NCI-H1105 treated with DMSO at 0.1 percent for 48 hours (cell line): ENCODE measurements at places on chromosomes 5 and 9.
A peak's percentile ranks its signal among the peaks of the same experiment; 100 is the strongest.

DNA sequence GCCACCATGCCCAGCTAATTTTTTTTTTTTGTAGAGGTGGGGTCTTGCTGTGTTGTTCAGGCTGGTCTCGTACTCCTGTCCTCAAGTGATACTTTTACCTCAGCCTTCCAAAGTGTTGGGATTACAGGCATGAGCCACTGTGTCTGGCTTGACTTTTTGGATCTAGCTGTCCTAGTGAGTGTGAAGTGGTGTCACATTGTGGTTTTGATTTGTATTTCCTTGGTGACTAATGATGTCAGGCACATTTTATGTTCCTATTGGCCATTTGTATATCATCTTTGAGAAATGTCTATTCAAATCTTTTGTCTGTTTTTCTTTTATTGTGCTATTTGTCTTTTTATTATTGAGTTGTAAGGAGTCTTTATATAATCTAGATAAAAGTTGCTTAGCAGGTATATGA lies 53.5 kb upstream of the MCCC2 start:
- DNase-seq: no peak

DNA sequence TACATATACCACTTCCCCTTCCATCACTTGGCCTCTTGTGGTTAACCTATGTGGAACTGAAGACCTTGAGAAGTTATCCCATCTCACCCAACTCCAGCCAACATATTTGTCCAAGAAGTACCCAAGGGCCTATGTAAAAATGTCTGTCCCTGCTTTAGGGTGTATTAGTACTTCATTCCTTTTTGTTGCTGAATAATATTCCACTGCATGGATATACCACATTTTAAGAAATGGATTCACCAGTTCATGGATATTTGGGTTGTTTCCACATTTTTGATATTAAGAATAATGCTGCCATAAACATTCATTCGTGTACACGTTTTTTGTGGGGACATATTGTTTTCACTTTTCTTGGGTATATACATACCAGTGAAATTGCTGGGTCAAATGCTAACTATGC lies 28.6 kb downstream of the IDNK start:
- DNase-seq: no peak

DNA sequence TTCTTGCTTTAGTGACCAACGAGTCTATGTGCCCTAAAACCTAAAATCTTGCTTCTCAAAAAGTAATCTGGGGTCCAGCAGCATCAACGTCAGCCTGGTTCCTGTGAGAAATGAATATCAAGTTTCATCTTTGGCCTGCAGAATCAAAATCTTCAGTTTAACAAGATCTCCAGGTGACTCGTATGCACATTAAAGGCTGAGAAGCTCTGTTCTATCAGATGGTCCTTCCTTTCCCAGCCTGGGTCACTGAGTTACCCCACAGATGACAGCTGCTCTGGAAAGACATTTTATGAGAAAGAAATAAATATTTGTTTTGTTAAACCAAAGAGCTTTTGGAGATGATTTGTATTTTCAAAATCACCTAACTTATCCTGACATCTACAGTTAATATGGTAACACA lies 75.8 kb downstream of the ADAMTSL1 start:
- no peak for DNase-seq

DNA sequence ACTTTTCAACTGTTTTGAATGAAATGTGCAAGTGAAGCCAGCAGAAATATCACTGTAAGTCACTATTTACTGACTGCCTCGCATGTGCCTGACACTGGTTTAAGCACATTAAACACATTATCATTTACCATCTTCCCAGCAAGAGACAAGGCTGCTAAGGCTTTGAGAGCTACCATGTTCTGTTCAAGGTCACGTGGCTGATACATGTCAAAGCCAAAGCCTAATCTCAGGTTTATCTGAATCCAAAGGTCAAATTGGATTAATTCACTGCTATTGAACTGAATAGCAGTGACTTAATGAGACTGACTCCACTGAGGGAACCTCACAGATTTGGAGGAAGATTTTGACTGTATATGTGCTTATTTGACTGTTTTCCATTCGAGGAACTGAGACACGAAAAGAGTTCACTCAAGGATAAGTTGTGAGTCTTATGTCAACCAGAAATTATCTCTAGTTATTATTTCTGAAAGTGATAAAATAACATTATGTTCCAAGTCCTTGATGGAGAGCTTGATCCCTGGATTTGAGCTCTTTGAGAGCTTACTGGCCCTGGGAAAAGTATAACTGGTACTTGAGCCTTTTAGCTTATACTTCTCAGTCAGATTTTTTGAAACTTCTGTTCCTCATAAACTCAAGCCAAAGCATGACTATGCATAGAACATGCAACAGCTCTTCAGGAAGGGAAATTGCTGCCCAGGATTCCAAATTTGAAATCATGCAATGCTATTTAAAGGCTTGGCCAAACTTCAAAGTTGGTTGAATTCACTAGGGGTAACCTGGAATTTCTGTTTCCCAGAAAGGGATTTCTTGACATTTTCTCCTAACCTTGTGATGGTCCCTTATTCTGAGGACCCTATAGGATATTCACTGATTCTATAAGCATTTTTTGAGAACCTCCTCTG lies 23.4 kb upstream of the ARHGAP26 start:
- no peak for DNase-seq

GRCh38 chr9:79287708-79288290 lies 284.0 kb upstream of the TLE4 start:
- no peak for DNase-seq

DNA sequence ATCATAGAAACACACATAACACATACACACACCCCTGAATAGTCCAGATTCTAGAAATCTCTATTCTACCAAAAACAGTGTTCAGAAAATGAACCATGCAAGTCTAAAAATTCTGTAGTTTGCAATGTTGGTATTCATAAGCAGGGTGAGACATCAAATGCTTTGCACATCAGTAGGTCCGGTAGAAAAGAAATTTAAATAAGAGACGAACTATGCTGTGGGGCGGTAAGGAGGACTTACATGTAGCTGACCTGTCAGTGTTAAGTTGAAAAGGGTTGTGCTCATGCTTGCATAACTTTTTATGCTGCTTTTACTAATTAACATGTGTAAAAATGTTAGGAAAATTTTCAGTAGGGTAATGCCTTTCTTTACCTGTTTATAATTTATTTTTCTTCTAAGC lies 409.1 kb downstream of the KIAA0825 start:
- no peak for DNase-seq

DNA sequence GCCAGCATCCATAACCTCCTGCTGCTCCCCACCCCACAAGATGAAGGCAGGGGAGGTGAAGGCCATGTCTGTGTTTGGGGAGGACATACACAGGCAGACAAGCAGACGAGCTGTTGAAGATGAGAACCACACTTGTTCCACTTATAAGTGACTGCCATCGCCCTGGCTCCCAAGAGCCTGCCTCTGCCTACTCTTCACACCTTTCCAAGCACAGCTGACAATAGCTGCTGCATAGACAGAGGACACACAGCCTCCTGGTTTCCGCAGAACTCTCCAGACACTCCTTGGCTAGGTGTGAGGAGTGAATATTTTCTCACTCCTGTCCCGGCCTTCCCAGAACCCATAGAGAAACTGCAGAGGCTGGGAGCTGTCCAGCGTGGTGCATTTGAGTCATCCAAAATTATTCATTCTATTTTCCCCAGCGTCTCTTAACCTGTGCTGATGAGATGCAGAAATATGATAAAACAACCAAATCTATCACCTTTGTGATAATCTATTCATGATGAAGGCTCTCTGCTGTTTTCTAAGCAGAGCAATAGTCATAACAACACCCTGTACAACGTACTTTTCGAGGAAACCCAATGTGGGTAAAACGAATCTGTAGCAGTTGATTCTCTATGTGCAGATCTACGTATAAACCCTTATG lies 24.7 kb downstream of the KLF9 start:
- no peak for DNase-seq

DNA sequence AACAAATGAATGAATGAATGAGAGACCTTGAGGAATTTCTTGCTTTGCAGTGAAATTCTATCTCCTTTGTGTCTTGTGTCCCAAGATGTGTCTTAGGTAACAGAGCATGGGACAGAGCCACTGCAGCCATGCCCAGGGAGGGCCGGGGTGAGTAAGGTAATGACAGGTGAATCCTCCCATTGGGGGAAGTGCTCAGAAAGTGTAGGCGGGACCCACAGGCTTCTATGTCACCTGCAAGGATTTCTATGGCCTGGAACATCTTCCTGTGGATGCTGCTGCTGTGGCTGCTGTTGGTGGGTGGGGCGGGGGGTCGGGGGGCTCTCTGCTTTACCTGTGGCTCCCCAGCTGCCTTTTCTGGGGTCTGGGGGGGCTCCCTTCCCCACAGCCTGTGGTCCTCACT lies 133.6 kb upstream of the IER5L start:
- no peak for DNase-seq

- DNase-seq: no peak
Observed at GRCh38 chr9:35716230-35716629, 15.8 kb downstream of the TLN1 start.

- no peak for DNase-seq
Observed at GRCh38 chr9:95381221-95381620, 63.7 kb upstream of the FANCC start.

DNA sequence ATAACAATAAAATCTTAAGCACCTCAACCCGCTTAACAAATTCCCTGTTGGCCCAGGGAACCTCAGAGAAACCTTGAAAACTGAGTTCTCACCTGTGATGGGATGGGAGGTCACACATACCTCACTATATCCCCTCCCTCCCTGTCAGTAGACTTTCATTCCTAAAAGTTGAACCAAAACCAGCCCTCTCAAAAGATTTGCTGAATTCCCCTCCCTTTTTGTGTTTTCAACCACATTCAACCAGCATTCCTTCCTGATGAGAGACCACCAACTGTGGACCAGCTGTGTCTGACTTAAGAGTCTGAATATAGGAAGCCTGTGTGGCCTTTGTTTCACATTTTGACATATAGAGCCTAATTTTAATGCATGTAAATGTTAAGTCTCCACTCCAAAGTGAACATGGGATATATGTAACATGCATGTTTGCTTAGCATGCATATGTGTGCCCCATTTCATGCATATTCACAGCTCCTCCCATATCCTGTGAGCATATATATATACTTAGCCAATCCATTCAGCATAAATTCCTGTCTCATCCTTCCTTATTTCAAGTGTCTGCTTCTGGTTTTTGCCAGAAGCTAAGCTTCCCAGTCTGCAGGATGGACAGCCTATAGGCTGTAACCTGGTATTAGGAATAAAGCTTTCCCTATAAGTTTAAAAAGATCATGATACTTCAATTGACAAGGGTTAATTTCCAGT lies 604.6 kb downstream of the PTPRD start:
- DNase-seq: no peak

- DNase-seq: no peak
Observed at GRCh38 chr5:73312146-73312871, 136.3 kb downstream of the FOXD1 start.

- no peak for DNase-seq
Observed at GRCh38 chr9:16688814-16689213, 181.7 kb downstream of the BNC2 start.

DNA sequence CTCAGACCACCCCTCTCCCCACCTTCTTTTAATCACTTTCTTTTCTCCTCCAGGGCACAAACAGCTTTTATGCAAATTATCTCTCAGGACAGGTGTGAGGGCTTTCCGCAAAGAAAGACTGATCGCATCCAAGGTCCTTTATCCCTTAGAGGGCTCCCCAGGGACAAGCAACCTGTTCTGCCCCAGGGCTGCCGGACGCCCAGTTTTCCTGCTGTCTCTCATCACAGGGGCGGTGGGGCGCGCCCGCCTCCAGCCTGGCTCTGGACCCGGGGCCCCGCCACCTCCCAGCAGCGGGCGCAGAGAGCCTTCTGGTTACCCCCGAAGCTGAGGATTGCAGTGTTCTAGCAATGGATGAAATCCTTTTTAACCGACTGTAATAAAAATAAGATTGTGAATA lies 266.1 kb downstream of the CWC27 start:
- peak; percentile 3 for DNase-seq

- DNase-seq: no peak
Observed at GRCh38 chr9:110240198-110240597, 16.1 kb downstream of the TXN start.

DNA sequence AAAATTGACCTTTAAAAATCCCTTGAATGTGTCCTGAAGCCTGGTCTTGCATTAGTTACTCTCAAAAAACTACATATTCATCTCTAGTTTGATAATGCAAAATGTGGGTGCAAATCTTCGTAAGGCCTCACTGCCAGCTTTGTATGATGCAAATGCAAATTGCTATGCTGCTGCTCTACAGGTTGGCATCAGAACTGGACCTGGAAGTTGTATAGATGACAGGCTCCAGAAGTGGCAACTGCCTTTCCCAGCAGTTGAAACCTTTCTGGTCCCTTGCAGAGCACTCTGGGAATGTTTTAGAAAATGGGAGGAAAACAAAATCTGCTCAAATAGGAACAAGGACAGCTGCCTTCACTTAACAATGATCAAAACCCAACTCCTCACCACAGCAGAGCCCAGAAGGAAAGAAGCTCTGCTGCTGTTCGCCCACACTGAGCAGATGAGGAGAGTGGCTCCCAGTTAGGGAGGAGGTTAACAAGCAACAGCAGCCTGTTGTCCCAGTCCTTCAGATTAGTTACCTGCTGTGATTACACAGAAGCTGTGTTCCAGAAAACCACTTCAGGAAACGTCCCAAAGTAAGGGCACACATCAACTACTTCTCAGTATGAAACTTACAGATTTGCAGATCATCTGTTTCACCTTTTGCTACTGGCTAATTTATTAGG lies 93.5 kb downstream of the PLPP1 start:
- DNase-seq: no peak

- DNase-seq: no peak
Observed at GRCh38 chr5:185095-186070, 5.9 kb upstream of the LRRC14B start.

DNA sequence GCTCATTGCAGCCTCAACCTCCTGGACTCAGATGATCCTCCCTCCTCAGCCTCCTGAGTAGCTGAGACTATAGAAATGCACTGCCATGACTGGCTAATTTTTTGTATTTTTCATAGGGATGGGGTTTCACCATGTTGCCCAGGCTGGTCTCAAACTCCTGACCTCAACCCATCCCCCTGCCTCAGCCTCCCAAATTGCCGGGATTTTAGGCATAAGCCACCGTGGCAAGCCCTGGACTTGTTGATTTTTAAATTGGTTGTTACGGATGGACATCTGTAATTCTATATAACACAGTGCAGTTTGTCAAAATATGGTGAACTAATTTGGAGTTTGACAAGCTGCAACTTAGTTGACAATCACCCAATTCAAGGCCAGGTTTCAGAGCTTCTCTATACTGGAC lies 22.7 kb downstream of the SNX18 start:
- DNase-seq: no peak

DNA sequence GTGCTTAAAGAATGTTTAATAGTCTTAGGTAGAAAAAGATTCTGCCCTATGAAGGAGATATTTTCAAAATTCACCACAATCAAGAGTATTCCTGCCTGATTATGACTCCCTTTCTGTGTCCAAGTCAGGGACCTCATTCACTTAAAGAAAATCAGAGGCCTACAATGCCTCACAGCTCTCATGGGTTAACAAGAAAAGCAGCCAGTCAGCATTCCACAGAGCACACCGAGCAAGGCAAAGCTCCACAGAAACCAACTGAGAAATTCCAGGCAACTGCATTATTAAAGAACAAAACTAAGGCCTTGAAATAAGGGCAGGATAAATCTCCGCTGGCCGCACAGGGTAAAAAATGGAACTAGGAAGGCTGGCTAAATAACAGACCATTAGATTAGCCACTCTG lies 161.1 kb downstream of the TARS1 start:
- DNase-seq: no peak

- DNase-seq: no peak
Observed at GRCh38 chr5:87136733-87137132, 130.9 kb upstream of the RASA1 start.
